ENCODE measurements at places on chromosomes 1 and 21. TPM values are rescaled to one million over a fixed set of nuclear protein-coding genes. Genes with fewer than 3 reads are reported as not detected.

HSD17B7 gene
- polyA plus RNA-seq, result 21.6 TPM

- DNase-seq, result no peak
These were observed 674 bp upstream of the ATXN7L2 start for GRCh38 chr1:109482791-109483671.

DNA sequence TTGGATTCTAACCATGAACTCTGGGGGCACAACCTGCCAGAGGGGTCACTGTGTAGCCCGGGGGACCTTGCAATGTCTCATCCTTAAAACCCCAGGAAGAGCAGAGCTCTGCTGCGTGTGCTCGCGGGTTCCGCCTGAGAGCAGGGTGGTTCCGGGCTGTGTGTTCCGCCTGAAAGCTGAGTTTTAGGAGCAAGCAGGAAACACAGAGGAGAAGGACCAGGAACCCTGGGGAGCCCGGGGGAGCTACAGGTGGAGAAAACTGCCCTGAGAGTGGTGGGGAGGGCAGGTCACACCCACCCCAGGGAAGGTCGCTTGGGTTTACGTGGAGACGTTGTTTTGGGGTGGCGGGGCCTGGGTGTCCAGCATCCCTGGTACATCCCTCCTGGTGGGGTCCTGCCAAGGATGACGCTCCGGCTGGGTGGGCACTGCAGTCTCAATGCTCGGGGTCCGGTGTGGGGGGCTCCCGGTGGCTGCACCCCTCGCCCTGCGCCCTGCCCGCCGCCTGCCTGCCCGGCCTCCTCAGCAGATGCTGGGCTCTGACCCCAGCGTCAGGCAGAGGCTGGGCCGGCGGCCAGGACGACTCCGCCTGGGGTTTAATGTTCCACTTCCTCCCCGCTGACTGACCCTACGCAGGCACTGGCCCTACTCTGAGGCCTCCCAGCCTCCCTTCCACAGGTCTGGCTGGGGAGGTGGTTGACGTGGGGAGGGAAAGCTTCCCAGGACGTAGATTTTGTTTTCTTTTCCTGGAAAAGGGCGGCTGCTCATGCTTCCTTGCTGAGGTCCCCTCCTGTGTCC, 17.3 kb upstream of the C1orf159 start:
- DNase-seq, result no peak

- DNase-seq, result no peak
These were observed 160.2 kb downstream of the TOMM20 start for GRCh38 chr1:234968451-234968850.

TFF2 gene
- polyA plus RNA-seq, result 0.41 TPM

DNA sequence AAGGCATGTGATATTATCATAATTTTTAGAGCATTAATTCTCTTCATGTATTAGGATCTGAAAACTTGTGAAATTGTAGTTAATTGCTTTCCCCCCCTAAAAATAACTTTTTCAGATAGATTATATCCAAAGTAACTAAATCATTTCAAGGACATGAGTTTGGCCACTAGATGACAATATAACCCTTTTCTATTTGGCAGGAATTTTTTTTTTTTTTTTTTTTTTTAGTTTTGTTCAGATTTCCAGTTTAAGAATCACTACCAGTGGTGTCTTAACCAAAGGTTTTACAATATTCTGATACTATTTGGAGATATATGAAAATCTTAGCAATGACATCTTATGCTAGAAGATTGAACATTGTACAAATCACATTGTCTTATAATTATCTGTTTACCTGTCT, 370.8 kb downstream of the AMY1C start:
- no peak for DNase-seq

GNG12 gene
- 19.3 TPM for polyA plus RNA-seq

UBXN10 gene
- 0.50 TPM for polyA plus RNA-seq

SLAMF8 gene
- polyA plus RNA-seq, result 13.3 TPM

- DNase-seq, result no peak
These were observed 9.8 kb downstream of the JUN start for GRCh38 chr1:58774027-58774426.

DNA sequence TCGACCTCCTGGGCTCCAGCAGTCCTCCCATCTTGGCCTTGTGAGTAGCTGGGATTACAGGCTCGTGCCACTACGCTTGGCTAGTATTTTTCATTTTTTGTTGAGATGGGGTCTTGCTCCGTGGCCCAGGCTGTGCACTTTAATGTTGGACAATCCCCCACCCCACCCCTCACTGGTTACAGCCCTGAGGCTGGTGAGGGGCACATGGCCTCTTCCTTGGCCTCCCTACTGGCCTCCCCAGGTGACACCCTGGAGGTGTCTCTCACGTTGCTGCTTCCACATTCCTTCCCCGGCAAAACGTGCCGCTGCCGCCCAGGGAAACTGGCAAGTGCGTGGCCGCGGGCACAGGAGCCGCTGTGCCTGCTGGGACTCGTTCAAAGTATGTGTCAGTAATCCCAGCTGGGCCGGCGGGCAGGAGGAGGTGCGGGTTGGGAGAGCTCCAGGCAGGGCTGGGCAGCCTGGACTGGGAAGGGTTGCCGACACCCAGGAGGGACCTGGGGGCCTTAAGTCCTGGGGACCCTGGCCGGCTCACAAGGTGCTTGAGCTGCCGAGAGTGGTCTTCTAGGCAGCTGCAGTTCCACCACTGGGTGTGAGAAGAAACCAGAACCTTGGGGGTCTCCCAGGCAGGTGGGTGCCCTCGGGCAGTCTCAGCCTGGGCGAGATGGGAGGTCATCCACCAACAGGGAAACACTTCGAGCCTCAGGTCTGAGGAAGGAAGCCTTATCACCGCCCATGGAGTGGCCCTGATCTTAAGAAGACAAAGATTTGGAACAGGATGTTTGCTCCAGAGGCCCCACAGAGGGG, 6.5 kb downstream of the WNT3A start:
- no peak for DNase-seq

- no peak for DNase-seq
These were observed 102.6 kb upstream of the PPP2R5A start for GRCh38 chr1:212182579-212182978.

DNA sequence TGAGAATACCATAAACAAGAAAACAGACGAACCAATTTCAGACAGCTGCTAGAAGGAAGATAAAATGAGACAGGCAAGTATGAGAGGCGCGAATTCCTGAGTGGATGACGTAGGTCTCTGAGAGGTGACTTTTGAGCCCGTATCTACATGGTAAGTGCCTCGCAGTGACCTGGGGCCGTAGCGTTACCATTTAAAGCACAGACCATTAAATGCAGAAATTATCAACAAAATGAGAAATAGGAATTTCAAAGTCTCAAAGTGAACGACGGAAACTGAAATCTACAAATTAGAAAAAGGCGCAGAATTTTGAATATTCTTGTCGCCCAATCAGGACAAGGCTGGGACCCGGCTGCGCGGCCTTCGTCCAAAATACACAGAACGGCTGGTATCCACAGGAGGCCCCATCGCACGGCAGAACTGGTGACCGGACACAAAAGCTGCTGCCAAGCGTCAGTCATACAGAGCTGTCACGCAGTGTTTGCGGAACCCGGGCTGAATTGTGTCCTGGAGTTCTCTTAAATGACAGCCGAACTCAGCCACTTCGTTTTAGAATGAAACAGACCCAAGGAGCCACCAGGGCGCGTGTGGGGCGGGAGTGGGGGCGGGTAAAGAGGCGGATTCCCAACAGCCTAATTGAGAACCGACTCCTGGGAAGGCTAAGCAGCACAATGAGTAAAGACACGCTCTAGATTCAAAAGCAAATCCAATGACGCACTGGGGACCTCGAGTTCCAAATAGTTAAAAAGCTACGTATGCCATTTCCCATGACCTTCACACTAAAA, 13.8 kb upstream of the BOLA1 start:
- peak; percentile 51 for DNase-seq

GRCh38 chr1:175062858-175063257, 4.8 kb upstream of the TNN start:
- no peak for DNase-seq

DNA sequence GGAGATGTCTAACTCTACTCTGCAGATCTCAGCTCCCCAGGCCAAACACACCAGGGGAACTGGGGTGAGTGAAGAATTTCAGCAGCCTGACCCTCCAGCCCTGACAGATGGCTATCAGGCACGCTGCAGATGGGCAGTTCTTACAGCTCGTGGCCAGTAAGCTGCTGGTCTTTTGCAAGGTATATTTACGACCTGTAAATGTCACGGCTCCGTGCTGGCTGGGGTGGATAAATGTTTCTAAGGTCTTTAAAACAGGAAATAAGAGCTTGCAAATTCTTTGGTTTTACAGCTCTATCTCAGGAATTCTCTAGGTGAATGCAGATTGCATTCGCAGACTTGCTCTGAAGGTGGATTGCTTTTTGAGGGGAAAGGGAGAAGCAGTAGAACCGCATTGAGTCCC, 10.1 kb downstream of the DOP1B start:
- DNase-seq, result no peak

DNA sequence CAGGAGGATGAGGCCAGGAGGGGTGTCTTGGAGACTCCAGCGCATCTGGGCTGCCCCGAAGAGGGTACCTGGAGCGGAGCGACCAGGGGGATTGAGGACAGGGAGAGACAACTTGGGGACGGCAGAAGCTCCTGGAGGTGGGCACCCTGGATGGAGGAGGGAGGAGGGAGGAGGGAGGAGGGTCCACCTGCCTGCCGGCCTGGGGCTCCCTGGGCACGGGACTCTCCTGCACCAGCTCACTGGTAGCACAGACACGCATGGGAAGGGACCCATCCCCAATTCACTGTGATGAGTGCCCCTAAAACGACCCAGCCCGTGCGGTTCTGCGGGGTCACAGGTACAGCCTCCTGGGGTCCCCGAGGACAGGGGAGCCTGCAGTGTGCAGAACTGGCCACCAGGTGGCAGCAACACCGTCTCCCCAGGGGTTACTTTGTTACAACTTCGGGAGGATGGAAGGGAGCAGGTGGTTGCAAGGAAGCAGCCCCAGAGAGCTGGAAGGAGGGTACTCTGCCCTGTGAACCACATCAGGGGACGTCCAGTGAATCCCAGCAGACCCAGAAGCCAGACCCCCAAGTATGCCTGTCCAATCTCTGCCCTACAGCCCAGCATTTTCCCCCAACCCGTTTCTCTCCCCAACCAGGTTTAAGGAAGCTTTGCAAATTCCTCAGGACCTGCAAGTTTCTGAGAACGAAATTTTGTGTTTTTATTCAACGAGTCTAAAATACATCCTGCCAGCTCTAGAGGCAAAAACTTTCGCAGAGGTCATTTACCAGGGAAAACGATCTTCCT, 482.4 kb downstream of the NPHP4 start:
- DNase-seq, result no peak

DNA sequence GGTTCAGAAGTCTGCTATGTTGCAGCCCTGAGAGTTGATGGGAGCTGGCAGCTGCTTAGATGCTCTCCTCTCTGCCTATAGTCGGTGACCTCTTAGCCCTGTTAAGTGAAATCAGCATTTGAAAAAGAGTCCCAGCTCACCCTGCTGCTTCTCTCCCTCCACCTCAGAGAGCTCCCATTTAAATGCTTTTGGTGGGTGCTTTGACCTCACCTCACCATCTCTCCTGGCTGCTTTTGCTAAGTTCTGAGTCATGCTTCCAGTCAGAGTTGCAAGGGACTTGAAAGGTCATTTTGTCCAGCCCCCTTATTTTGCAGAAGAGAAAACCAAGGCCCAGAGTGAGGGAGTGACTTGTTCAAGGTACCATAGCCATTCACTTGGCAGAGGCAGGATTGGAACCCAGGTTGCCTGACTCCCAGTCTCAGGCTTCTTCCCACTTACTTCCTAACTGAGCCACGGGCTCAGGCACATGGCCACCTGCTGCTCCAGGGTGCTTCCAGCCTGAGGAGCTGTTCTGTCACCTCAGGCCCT, 3.3 kb downstream of the MAPKAPK2 start:
- DNase-seq, result no peak

PAPPA2 gene
- polyA plus RNA-seq, result 0.02 TPM

DNA sequence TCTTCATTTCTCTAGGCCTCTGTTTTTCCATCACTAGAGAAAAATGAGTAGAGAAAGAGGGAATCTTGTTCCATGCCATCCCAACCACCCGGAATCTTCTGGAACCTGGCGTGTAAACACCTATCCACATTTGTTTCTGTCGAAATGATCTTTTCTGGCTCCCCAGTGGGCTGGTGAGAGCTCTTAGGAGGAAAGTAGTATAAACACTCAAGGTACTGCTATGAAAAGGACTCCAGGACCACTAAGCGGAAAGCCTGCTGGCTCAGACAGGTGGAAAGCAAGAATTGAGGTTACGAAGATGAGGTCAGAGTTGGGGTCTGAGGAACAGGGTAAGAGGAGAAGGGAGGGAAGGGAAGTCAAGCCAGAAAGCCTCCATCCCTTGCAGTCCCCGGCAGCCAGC, 90.8 kb downstream of the PLXNA2 start:
- no peak for DNase-seq

DNA sequence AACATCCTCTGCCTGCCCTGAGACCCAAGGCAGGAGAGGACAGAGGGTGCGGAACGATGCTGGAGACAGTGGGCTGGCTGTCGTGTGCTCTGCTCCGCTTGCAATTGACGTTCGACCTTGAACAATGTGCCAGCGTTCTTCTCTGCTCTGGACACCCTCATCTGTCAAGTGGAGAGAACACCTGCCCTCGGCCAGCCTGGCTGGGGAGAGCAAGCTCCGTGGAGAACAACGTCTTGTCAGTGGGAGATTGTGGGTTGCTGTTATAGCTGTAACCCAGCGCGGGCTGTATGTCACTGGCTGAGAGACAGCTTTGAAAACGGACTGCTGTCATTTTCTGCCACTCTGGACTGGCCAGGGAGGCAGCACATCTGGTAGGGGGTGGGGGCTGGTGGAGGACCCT, 14.7 kb downstream of the KIAA1614 start:
- no peak for DNase-seq

DNA sequence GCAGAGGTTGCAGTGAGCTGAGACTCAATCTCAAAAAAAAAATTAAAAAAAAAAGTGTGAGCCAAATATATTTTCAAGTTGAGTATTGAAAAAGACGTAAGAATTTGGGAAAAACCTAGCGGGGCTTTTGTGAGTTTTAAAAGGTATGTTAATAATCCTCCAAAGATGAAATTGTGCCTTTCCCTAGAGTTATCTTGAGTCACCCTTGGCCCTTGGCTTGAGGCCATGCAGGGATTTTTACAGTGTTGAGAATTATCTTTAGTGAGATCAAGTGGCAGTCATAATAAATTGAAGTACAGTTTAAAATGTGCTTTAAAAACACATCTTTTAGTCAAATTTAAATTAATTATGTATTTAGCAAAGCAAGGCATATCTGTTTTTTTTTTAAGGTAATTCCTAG, 32.7 kb downstream of the PPP2R5A start:
- no peak for DNase-seq

- no peak for DNase-seq
These were observed 976 bp upstream of the BMP8B start for GRCh38 chr1:39789571-39790110.

GRCh38 chr1:150127868-150128267, 21.8 kb upstream of the PLEKHO1 start:
- no peak for DNase-seq

- DNase-seq, result no peak
These were observed 180.0 kb downstream of the PLPP3 start for GRCh38 chr1:56399326-56399725.

GRCh38 chr1:113821916-113822315, 9.6 kb upstream of the RSBN1 start:
- no peak for DNase-seq

Data from thymus (tissue), 14 donors.